ENCODE measurements at places on chromosomes 5 and 9.

DNA sequence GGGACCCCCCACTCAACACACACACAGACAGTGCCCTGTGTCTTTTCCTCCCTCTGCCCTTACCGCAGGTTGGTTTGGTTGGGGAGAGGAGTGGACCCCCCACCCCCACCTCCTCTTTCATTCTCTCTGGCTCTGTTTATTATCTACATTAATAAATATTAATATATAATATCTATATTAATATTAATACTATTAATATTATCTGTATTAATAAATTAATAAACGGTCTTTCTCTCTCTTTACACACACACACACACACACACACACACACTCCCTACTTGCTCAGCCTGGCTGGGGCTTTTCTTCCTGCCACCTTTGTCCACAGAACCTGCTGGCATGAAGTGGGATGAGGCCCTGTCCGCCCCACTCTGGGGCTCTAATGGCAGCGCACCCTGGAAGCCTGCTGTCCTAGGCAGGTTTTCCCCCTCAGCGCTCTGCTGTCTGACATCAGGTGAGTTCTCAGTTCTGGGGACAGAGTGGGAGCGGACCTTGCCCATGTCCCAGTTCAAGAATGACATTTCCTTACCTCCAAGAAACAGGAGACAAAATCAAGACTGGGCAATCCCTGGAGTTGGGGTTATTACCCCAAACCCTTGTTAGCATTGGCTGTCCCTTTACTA, 10.5 kb upstream of the SMIM32 start:
- no peak for DNase-seq

DNA sequence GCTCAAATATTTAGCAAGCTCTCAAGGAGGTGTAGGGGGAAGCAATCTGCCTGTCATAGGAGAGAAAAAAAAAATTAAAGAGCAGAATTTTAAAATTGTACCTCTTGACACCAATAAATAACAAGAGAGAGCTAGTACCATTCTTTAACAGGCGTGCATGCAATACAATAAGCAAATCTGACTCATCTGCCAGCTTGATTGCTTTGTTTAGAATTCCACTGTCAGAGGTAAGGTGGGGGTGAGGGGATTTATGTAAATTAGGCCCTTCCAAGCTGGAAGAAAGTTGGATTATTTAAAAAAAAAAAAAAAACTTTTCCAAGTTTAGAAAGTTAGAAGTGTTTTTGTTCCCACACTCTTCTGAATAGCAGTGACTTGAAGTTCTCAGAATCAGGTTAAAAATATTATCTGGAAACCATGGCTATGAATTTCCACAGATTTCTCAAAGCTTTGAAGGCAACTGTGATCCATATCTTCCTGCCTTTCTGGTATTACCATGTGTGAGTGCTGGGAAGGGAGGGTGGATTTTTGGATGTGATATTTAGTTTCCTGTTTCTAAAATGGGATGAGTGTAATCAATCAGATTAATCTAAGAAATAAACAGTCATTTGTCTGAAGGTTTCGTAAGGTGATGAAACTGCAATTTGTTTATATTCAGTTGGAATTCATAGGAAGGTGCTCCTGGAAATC, 477.5 kb downstream of the TLE4 start:
- peak; percentile 40 for DNase-seq

- no peak for DNase-seq
These were observed 118.4 kb upstream of the PRSS3 start for GRCh38 chr9:33676746-33677505.

DNA sequence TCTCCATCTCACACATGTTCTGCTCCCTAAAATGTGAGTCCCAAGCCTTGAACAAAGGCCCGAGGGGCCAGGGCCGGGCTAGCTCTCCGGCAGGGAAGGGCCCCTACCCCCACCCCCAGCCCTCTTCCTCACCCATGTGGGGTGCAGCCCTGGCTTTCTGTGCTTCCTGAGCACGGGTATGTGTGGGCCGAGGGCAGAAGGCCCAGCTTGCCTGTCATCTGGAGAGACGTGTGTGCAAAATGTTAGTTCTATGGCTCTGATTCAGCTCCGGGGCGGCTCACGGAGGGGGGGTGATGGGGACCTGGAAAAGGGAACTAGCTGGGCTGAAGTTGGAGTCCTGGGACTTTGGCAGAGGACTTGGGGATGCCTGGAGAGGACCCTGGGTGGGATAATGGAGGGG, 90.3 kb upstream of the ARAP3 start:
- DNase-seq, result no peak

- DNase-seq, result peak; percentile 93
These were observed 19.0 kb downstream of the STOM start for GRCh38 chr9:121350993-121351561.

DNA sequence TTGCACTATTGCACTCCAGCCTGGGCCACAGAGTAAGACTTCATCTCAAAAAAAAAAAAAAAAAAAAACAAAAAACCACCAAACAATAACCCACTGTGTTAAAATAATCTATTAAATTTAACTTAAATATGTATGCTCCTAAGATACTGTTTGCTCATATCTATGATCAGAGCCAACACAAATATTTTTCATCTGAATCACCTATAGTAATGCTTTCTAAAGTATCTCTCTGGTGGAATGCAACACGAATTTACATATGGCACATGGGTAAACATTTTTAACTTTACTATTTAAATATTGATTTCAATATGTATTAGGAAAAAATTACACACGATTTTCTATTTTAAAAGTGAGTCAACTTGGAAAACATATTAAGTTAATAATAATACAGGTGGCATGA, 196.4 kb downstream of the RFX3 start:
- DNase-seq, result no peak

DNA sequence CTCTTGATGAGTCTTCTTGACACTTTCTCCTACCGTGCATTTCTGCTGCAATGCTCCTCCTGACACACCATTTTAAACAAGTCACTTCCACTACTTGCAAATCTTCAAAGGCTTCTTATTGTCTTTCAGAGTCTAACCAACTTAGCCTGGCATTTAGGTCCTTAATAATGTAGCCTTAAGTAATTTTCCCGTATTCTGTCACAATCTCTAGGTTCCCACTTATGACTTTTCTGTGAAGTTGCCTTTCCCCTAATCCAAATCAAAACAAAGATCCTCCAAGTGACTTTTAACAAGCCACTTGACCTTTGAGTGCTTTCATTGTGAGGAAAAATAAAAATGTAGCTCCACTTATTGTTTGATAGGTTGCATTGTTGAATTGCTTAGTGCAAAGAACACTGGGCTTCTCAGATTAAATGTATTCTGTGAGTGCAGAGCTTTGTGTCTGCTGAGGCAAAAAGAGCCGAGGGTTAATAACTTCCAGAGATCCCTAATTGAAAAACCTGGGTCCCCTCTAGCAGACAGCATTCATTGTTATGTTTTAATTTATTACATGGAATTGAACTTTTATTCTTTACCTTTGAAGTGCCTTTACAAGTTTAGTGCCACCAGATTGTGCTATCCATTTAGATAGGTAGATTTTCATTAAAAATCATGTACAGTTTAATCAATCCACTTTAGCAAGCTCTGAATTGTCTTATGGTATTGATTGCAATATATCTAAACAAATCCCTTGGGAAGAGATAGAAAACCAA, 341.7 kb upstream of the TYRP1 start:
- DNase-seq, result no peak

GRCh38 chr5:172911976-172912375, 47.2 kb upstream of the RPL26L1 start:
- no peak for DNase-seq

DNA sequence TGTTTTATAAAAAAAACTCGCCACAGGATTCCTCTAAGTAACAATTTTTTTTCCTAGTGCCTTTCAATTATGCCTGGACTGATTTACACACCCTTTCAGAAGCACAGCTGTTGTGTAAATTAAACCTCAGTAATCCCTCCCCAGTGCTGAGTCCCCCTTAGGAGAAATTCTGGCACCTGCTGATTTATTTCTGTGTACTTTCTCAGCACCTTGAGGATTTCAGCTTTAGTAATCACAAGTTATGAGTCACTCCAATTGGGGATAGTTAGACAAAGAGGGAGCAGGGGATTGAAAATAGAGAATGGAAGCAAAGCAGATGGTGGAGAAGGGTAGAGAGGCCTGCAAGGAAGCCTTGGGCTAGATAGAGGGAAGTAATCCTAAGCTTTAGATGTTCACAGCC, 171.7 kb downstream of the TTLL11 start:
- no peak for DNase-seq

- DNase-seq, result no peak
These were observed 160.9 kb downstream of the CEP120 start for GRCh38 chr5:123262216-123262823.
